Activated CD4-positive, alpha-beta T cell treated with anti-CD3 and anti-CD28 coated beads, Interleukin-2, Interleukin-6, amounts not matched to agents 100 ng/mL and 50 ng/mL, durations not matched to agents 16 hours and 8 hours (primary cell): ENCODE measurements at places on chromosomes 2 and 18.

- DNase-seq, result no peak
Measured at GRCh38 chr2:7999683-8000476, 682.0 kb upstream of the ID2 start.

GRCh38 chr2:173400760-173401159, 46.1 kb downstream of the CDCA7 start:
- peak; percentile 14 for DNase-seq

DNA sequence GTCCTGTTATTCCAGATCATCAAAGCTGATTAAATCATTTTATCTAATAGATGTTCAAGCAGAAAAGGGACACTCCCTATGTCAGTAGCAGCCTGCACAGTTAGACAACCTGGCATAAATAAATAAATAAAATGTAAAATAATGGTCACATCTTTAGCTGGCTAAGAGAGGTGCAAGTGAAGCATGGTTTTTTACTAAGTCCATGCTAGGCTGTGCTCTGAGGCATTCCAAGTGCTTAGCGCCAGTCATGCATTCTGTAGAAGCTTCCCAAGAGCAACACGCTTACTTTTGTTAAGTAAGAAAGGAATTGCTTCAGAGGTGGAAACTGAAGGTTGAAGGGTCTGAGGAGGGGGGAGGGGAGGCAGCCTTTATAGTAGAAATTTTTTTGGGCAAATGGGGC, 351.2 kb downstream of the CDH2 start:
- DNase-seq, result no peak

DNA sequence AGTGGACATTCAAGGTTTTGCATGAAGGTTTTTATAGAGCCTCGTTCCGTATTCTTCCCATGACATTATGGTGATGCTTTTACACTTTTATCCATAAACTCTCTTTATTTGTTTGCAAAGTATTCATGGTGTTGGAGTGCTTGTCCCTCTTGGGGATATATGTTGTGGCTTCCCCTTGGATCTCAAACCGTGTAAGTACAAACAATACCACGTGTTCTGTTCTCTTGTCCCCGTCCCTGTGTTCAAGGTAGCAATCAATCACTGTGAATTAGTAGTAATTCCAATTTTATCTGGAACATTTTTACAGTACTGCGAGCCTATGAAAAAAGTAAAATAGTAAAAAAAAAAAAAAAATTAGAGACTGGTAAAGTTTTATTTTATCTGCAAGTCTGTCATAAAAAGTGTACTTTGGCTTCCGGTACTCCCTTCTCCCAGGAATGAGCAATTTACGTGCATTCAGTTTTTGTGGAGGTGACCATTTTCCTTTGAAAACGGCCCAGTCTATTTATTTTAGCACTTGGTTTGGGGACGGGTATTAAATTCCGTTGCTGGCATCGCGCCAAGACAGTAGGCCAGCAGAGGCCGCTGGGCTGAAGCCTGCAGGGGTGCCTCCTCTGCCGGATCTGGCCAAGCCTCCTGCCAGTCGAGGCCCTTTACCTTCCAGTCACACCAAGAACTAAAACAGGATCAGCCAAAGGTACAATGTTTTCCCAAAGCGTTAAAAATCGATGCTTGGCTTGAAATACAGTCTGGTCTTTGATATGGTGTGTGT, 175.7 kb downstream of the SOCS6 start:
- peak; percentile 22 for DNase-seq

DNA sequence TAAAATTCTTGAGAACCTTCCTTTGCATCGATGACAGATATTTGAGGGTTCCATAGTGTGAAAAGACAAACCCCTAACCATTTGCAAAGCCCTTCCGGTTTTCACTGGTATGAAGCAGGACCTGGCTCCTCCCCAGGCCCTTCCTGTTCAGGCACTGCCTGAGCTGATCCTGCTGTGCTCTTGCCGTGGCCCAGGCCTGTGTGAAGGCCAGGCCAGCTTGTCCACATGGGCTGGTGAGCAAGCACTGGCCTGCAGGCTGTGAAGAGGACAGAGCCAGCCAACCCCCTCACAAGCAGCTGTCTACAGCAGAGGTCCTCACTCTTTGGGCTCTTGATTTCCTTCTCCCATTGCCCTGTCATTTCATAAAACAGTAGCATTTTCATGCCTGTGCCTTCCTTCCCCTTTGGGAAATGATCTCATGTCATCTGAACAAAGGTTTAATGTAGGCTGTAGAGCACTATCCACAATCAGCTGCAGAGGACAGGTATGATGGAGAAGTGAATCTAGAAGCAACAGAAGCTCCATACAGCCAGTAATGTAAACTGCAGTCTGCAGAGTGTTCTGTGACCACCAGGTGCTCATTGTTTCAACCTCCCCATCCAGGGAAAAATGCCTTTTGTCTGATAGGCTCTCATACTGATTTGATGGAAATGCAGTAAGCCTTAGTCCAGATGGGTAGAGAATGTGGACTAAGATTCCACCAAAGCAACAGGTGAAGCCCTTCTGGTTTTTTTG, 19.8 kb downstream of the MPHOSPH10 start:
- DNase-seq, result no peak

- no peak for DNase-seq
Measured at GRCh38 chr2:55992455-55992854, 68.9 kb upstream of the EFEMP1 start.

DNA sequence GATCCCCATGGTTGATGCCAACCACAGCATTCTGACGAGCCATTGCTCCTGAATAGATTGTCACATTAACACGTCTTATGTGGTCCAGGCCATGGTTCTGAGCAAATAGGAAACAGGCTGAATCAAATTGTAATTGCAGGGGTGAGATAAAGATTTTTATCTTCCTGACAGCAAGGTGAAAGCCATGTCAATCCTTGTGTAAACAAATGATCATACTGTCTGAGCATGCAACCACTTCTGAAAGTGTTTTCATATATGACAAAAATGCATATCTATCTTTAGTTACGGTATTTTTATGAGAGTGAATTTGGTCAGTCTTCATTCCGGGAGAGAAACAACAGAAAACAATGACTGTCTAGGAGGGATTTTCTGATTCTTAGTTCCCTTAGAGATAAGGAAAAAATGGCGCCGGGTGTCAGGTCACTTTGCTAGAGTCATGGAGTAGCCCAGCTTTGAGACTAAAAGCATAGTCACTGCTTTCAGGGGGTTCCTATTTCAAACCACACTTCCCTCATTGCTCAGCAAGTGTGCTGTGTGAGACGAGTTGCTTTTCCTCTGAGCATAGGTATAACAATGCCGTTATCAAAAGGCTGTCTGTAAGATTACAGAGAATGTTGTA, 958.9 kb downstream of the DCDC2C start:
- DNase-seq, result no peak

GRCh38 chr2:939936-940601, 10.6 kb upstream of the SNTG2 start:
- no peak for DNase-seq

DNA sequence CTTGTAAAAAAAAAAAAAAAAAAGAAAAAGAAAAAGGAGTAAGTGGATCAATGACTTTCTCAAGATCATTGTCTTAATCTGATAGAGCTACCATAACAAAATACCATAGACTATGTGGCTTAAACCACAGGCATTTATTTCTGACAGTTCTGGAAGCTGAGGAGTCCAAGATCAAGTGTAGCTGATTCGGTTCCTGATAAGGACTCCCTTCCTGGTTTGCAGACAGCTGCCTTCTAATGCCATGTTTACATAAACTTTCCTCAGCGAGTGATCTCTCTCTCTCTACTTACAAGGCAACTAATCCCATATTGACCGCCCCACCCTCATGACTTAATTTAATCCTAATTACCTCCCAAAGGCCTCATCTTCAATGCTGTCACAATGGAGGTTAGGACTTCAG, 36.5 kb upstream of the SIX2 start:
- DNase-seq, result no peak

GRCh38 chr18:79797518-79798345, at the start of gene KCNG2:
Gene KCNG2 (plus strand): TSS chr18:79797938. CDS start chr18:79863668, 65,730 bp downstream.
- peak; percentile 25 for DNase-seq

DNA sequence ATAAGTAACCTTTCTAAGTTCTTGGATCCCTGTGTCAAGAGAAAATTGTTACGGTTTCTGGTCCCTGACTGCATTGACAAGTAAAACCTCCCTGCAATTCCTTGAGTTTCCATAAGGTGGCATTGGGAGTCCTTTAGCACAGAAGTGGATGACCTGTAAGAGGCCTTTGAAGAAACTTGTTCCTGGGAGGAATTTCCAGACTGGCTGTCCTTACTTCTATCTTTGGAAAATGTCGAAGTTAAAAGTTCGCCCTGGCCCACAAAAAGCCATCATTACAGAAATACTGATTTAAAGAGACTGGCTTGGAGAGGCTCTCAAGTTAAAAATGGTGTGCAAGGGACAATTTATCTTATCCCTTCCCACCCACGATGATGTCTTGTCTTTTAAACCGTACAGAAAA, 218.4 kb downstream of the CDH20 start:
- peak; percentile 49 for DNase-seq

GRCh38 chr18:10928011-10928771, 221.2 kb downstream of the PIEZO2 start:
- peak; percentile 3 for DNase-seq

DNA sequence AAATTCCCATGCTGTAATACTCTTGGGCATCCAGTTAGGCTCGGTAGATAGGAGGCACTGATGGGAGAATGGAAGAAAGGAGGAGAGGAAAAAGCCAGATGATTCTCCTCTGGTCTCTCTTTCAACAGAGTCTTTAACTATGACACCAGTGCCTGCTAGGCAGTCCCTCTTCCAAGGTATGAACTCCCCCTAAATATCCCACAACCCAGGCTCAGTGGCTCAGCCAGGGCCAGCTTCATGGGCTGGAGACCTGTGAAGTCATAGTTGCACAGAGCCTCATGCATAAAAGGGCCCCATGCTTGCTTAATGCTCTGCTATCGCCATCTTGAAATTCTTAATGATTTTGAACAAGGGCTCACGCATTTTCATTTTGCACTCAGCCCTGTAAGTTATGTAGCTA, 869.2 kb upstream of the GCFC2 start:
- DNase-seq, result no peak

DNA sequence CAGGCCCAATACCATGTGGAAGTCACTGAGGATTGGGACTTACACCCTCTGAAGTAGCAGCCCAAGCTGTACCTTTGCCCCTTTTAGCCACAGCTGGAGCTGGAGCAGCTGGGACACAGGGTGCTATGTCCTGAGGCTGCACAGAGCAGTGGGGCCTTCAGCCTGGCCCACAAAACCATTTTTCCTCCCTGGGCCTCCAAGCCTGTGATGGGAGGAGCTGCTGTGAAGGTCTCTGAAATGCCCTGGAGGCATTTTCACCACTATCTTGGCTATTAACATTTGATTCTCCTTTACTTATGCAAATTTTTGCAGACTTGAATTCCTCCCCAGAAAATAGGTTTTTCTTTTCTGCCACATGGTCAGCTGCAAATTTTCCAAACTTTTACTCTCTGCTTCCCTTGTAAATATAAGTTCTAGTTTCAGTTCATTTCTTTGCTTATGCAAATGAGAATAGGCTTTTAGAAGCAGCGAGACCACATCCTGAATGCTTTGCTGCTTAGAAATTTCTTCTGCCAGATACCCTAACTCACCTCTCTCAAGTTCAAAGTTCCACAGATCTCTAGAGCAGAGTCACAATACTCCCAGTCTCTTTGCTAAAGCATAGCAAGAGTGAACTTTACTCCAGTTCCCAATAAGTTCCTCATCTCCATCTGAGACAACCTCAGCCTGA, 213.8 kb upstream of the MGAT5 start:
- DNase-seq, result no peak

GRCh38 chr18:76619621-76620315, 124.7 kb upstream of the ZNF516 start:
- no peak for DNase-seq

GRCh38 chr2:30511122-30512083, 64.4 kb downstream of the LCLAT1 start:
- DNase-seq, result no peak

GRCh38 chr2:219552382-219553167, 8.7 kb downstream of the TMEM198 start:
- DNase-seq, result peak; percentile 81

- DNase-seq, result no peak
Measured at GRCh38 chr18:8786483-8787370, 81.4 kb downstream of the MTCL1 start.

DNA sequence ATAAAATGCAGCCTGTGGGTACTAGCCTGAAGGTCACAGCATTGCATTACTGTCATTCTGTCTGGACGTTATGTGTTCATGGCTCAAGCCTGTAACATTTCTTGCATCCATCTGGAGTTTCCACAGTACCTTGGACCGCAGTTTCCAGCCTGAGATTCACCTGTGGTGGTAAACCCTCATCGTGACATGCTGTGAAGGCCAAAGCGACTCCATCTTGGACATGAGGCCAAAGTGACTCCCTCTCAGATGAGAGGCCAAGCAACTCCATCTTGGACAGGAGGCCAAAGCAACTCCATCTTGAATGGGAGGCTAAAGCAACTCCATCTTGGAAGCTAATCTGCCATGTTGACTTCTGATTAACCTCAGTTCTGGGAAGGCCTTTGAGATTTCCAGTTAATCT, 257.7 kb upstream of the MYT1L start:
- no peak for DNase-seq

DNA sequence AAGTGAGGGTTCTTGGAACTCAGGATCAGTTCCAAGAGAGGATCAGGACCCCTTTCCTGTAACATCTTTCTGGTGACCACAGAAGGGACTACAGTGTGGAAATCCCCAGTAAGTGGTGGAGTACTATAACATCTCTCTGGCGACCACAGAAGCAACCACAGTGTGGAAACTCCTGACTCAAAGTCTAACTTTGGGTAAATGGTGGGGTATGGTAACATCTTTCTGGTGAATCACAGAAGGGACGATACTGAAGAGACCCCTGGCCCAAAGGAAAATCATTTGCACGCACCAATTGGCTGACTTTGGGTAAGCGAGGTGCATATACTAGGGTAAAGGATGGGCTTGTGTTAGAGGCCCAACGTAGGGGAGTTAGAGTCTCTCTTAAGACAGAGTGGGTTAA, 56.3 kb upstream of the GULP1 start:
- peak; percentile 45 for DNase-seq
